ENCODE measurements at places on chromosomes 2 and 18. TPM values are rescaled to one million over a fixed set of nuclear protein-coding genes. Genes with fewer than 3 reads are reported as not detected.

MATN3 gene
- polyA plus RNA-seq: not detected

PAPOLG gene
- 8.9 TPM for polyA plus RNA-seq

CHAC2 gene
- polyA plus RNA-seq: 3.0 TPM

BCL2L11 gene
- 5.4 TPM for polyA plus RNA-seq

GRCh38 chr2:108855194-108855593, 68.6 kb downstream of the CCDC138 start:
- no peak overlapping the region for H3K27ac ChIP-seq
- no peaks in the 10 kb centered on the region for H3K4me1 ChIP-seq
- no peaks in the 10 kb centered on the region for H3K27me3 ChIP-seq
- H3K4me3 ChIP-seq: no peak overlapping the region
- no peak for DNase-seq

DNA sequence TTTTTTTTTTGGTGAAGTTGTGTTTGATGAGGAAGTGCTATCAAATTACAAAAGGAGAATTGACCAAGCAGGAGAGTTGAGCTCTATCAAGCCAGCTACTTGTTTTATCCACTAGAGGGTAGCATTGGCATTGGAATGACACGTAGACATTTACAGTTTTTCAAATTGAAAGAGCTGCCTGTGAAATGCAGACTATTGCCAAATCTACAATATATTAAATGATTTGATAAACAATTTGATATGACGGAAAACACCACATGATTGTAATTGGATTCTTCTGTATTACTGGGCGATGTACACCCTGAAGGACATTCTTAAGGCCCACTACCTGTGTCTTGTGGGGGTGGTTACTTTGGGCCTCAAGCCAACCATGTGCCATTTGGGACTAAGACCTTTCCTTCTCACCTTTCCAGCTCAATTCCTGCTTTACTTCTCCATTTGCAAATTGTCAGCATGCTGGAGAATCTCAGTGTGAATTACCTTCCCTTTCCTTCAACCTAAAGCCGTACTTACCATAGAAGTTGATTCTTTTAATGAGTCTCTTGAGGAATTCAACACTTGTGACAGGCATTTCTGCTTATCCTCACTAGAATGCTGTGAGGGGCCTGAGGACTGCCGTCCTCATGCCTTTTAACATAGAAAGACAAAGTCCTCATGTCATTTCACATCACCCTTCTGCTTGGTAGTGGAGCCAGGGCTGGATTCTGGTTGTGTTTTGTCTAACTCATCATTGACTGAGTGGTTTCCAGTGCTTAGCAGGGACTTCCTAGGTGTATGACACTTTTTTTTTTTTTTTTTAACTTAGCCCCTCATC, 134.8 kb upstream of the THUMPD2 start:
- H3K4me3 ChIP-seq: no peak overlapping the region
- no peak overlapping the region for H3K27ac ChIP-seq
- peak; percentile 7 for DNase-seq

- H3K27ac ChIP-seq: no peak overlapping the region
- no peaks in the 10 kb centered on the region for H3K27me3 ChIP-seq
- no peak overlapping the region for H3K4me3 ChIP-seq
- no peak for DNase-seq
Observed at GRCh38 chr2:202765436-202765835, 106.1 kb downstream of the ICA1L start.

DNA sequence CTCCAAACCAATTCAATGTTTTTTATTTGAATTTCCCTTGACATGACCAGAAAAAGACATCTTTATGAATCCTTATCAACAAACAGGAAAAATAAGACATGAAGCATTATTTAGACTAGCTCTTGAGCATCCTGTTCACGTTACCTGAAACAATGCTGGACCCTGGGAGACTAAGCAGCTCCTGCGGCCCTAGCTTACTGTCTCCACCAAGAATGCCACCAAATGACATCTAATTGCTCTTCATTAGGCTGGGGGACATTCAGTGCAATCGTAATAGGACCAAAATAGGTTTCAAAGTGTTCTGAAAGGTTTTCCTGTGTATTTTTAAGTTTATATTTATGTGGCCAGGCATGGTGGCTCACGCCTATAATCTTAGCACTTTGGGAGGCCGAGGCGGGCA, 25.5 kb downstream of the NFE2L2 start:
- peak overlapping the region; percentile 43 for H3K4me3 ChIP-seq
- H3K27me3 ChIP-seq: peaks cover 5% of the 10 kb centered on the region
- H3K4me1 ChIP-seq: peaks cover 81% of the 10 kb centered on the region

GRCh38 chr2:238573916-238574315, 147.2 kb downstream of the ASB1 start:
- no peak overlapping the region for H3K27ac ChIP-seq
- H3K36me3 ChIP-seq: no peaks in the 10 kb centered on the region
- DNase-seq: no peak

- H3K27ac ChIP-seq: no peak overlapping the region
- H3K27me3 ChIP-seq: no peaks in the 10 kb centered on the region
- no peaks in the 10 kb centered on the region for H3K4me1 ChIP-seq
Observed at GRCh38 chr2:72220170-72220569, 72.5 kb upstream of the CYP26B1 start.

- peaks cover 1% of the 10 kb centered on the region for H3K27me3 ChIP-seq
- no peaks in the 10 kb centered on the region for H3K36me3 ChIP-seq
- H3K27ac ChIP-seq: no peak overlapping the region
- no peak overlapping the region for H3K4me3 ChIP-seq
Observed at GRCh38 chr2:139360654-139361053, 580.5 kb upstream of the NXPH2 start.

DNA sequence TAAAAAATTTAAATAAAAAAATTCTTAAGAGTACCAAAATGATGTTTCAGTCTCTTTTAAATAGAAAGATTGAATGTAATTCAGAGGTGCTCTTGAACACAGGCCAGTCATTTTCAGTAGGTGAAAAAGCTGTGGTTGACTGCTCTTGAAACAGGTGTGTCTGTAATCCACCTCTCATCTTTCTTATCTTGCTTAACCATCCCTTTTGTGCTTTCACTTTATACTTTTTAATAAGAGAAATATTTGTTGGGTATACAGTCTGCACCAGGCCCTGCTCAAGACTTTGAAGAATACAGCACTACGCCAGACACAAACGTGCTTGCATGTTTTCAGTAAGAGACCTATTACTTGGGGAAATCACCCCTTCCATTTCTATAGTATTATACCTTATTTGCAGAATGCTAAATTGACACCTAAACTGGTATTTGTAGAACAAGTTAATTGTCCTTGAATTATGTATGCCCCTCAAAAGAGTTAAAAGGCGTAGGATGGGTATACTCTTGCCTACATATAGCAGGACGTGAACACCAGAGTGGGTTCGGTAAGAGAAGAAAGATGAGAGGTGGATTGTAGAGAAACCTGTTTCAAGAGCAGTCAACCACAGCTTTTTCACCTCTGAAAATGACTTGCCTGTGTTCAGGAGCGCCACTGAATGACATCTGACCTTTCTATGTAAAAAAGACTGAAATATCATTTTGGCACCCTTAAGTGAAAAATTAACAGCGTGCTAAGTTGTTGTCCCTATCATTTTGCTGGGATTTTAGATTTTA, 4.0 kb upstream of the RTN4 start:
- no peak for DNase-seq
- no peak overlapping the region for H3K27ac ChIP-seq
- H3K27me3 ChIP-seq: peaks cover 6% of the 10 kb centered on the region
- no peaks in the 10 kb centered on the region for H3K36me3 ChIP-seq

GRCh38 chr2:9699139-9700108, 68.6 kb upstream of the YWHAQ start:
- H3K4me3 ChIP-seq: no peak overlapping the region
- no peaks in the 10 kb centered on the region for H3K36me3 ChIP-seq
- peaks cover 68% of the 10 kb centered on the region for H3K4me1 ChIP-seq
- peaks cover 14% of the 10 kb centered on the region for H3K27me3 ChIP-seq
- peak overlapping the region; percentile 69 for H3K27ac ChIP-seq

GRCh38 chr2:112768432-112768831, 4.0 kb upstream of the CKAP2L start:
- no peak for DNase-seq
- H3K36me3 ChIP-seq: no peaks in the 10 kb centered on the region
- H3K4me1 ChIP-seq: peaks cover 31% of the 10 kb centered on the region
- H3K27ac ChIP-seq: peak overlapping the region; percentile 80

DNA sequence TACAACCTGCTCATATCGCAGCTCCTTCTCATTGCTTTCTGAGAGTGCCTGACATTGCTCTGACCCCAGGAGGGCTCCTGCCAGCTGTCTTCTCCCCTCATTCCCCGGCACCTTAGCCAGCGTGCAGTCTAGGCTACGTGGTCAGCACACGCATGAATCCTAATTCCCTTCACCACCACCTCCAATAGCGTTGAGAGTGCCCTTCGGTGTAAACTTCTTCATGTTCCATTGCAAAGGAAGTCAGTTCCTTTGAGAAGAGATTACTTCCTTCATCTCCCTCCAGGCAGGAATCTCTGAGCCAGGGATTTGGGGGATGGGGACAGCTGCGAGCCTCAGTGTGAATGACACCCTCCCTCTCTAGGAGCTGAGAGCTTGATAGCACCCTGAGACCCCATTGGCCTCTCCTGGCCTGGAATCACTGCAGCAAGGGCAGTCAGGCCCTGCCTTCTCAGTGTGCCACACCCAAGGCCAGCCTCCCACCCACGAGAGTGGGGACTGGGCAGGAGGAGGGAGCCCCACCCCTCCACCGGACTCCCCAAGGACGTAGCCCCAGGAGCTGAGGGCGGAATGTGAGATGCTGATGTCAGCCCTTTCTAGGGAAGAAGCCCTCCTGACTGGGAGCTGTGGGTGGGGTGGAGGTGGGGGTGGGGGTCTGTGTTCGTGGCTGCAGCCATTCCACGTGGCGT, 53.4 kb downstream of the SLC66A2 start:
- H3K27ac ChIP-seq: no peak overlapping the region
- no peaks in the 10 kb centered on the region for H3K4me1 ChIP-seq
- peaks cover 20% of the 10 kb centered on the region for H3K36me3 ChIP-seq
- DNase-seq: no peak

DNA sequence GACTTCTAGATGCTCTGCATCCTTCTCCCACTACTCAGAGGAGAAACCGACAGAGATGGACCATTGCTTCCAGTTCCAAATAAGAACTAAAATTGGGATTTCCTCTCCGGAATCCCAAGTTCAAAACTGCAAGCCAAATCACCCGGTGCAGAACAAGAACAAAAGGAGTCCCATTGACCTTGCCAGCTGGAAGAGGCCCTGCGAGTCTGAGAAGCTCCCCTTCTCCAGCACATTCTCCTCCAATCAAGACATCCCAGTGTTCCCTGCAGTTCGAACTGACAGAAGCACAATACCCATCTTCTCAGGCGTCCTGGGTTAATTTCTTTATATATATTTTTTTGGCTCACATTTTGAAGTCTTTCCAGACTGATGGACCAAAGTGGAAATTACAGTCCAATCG, 195.3 kb upstream of the MEIS1 start:
- H3K4me3 ChIP-seq: no peak overlapping the region
- no peak overlapping the region for H3K27ac ChIP-seq
- no peaks in the 10 kb centered on the region for H3K36me3 ChIP-seq

DNA sequence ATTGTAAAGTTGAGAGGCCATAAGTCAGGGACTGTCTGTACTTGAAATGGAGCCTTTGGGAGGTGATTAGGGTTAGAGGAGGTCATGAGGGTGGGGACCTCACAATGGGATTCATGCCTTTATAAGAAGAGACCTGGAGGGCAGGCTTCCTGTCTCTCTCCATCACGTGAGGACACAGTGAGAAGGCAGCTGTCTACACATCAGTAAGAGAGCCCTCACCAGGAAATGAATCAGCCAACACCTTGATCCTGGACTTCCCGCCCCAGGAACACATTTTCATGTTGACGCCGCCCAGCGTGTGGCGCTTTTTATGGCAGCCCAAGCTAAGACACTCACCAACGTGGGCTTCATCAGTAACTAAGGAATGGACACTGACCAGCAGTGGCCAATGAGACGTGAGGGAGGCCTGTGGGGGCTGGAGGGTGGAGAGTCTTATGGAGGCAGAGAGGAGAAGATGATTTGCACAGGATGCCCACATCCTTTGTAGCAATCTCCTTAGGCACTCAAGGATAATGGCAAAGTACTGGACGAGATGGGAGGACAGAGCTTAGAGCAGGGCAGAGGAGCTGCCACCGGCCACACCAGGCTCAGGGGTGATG, 162.7 kb downstream of the EIPR1 start:
- peaks cover 21% of the 10 kb centered on the region for H3K36me3 ChIP-seq
- H3K4me3 ChIP-seq: no peak overlapping the region
- no peak for DNase-seq
- H3K27me3 ChIP-seq: no peaks in the 10 kb centered on the region
- peaks cover 38% of the 10 kb centered on the region for H3K4me1 ChIP-seq
- peak overlapping the region; percentile 66 for H3K27ac ChIP-seq

- H3K27me3 ChIP-seq: no peaks in the 10 kb centered on the region
- no peak for DNase-seq
- no peak overlapping the region for H3K27ac ChIP-seq
Observed at GRCh38 chr2:221397187-221397586, 174.9 kb downstream of the EPHA4 start.

- no peaks in the 10 kb centered on the region for H3K27me3 ChIP-seq
- no peak overlapping the region for H3K27ac ChIP-seq
- DNase-seq: no peak
- H3K4me1 ChIP-seq: no peaks in the 10 kb centered on the region
- no peak overlapping the region for H3K4me3 ChIP-seq
Observed at GRCh38 chr18:39272230-39272629, 1706.6 kb upstream of the CELF4 start.

- peak; percentile 61 for DNase-seq
- no peaks in the 10 kb centered on the region for H3K36me3 ChIP-seq
- peaks cover 10% of the 10 kb centered on the region for H3K27me3 ChIP-seq
- peak overlapping the region; percentile 87 for H3K4me3 ChIP-seq
- peak overlapping the region; percentile 93 for H3K27ac ChIP-seq
Observed at GRCh38 chr2:241924069-241924908, 54.8 kb downstream of the RTP5 start.

DNA sequence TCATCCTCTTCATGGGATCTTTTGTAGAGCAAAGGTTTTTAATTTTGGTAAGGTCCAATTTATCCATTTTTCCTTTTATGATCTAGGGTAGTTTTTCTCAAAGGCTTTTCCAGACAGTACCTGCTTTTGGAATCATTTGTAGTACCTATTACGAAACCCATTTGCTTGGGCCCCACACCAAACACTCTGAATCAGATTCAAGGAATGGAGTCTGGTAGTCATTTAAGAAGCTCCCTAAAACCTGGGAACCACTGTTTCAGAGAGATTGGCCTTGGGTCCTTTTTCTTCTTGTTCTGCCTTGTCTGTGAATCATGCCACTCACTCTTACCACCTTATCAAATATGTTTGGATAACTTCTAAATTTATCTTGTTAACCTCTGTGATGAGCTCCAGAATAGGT, 40.3 kb downstream of the OSBPL6 start:
- no peak for DNase-seq
- no peak overlapping the region for H3K4me3 ChIP-seq
- no peak overlapping the region for H3K27ac ChIP-seq

GRCh38 chr2:22912398-22912797, 472.6 kb upstream of the KLHL29 start:
- no peaks in the 10 kb centered on the region for H3K27me3 ChIP-seq
- no peak for DNase-seq
- no peak overlapping the region for H3K4me3 ChIP-seq
- H3K4me1 ChIP-seq: no peaks in the 10 kb centered on the region
